ENCODE measurements at places on chromosomes 4 and X.

DNA sequence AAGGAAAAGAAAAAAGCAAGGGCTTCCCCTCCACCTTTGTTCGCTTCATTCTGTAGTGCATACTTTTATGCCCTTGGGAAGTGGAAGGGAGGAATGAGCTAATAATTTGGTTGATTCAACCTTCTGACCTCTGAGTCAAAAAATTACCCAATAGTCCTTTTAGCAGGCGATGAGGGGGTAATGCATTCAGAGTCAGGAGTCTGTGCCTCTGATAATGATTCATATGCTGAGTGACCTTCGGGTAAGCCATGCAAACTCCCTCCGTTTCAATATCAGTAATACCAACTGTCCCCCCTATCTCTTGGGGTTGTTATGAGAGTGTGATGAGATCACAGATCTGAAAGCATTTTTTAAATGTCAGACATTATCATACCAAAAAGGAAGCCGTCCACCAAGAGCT is 41.6 kb upstream of the ACSL4 start:
- DNase-seq, result no peak

DNA sequence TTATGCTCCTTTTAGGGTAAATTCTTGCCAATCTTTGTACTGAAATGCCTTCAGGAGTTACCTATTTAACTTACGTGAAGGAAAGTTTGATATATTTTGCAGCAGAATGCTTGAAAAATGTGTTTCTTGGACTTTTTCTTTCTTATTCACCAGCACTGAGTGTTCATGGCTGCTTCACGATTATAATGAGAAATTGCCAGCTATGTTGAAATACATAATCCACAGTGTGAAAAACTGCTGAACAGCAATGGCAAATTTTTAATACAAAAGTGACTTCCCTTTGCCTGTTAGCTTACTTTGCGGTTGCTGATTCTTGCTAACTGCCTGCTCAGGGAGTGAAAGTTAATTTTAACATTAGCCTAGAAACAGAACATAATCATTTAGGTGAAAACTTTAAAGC is 153.8 kb upstream of the SLC4A4 start:
- DNase-seq, result no peak

GRCh38 chrX:14590216-14590615 is 60.9 kb downstream of the GLRA2 start:
- DNase-seq, result no peak

DNA sequence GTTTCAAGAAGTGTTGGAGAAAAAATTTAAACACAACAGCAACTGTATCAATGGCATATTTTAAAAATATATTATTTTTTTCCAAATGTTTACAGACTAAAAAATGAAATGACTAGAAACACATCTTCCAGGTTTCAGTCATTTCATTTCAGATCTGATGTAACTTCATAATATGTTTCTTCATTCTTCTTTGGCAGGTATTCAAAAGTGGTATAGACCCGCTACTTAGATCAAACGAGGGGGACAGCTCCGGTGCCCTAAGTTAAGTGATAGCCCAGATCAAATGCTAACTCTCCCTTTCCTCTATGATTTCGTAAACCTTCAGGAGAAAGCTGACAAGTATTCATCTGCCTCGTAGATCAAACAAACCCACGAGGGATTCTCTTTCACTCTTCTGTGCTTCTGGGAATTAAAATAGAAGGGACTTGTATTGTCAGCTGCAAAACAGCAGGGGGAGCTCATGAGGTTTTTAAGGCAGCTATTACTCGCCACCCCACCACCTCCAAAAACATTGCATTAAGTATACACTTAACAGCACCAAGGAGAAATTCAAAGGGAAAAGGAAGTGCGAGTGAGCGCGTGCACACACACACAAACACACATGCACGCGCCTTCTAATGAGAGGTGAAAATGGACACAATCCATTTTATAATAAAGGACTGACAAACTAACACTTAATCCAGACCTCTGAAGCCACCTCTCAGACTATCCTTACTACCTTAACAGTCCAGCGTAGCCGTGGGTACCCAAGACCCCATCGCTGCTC is 21.4 kb downstream of the HELT start:
- DNase-seq, result peak; percentile 78

- no peak for DNase-seq
Observed at GRCh38 chrX:146064156-146064555, 246.5 kb downstream of the SLITRK2 start.

GRCh38 chr4:8410641-8411271 is 29.8 kb downstream of the ACOX3 start:
- DNase-seq, result peak; percentile 92

DNA sequence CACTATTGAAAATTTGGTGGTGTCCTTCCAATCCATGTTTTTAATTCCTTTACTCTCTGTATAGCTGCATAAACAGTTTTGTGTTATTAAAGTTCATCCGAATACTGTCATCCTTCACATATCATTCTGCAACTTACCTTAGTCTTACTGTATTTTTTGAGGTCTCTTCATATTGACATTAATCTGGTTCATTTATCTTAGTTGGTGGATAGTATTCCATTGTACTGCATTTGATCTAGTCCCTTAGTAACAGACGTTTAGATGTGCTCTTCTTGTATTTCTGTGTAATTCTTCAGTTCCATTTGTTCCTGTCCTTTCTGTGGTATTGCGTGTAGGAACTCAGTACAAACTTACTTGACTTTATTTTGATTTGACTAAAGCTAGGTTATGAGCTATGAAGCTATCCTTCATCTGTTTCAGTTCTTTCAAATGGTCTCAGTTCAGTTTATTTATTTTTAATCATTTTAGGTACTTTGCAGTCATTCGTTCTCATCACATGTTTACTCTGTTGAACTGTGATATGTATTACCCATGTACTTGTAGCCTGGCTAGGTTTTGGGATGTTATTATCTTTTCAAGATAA is 41.3 kb downstream of the RAPGEF2 start:
- no peak for DNase-seq

GRCh38 chrX:11374570-11374969 is 81.4 kb downstream of the AMELX start:
- no peak for DNase-seq

- no peak for DNase-seq
Observed at GRCh38 chr4:108116423-108117168, 52.1 kb downstream of the LEF1 start.

- peak; percentile 55 for DNase-seq
Observed at GRCh38 chr4:5921981-5922380, 29.1 kb upstream of the CRMP1 start.

All from endodermal cell (in vitro differentiated cells).